ENCODE measurements at places on chromosomes 7 and 10. TPM values are rescaled to one million over a fixed set of nuclear protein-coding genes. Genes with fewer than 3 reads are reported as not detected.
A peak's percentile ranks its signal among the peaks of the same experiment; 100 is the strongest.

C10orf105 gene
- 0.48 TPM for total RNA-seq

- H3K27me3 ChIP-seq = no peaks in the 10 kb centered on the region
- peaks cover 43% of the 10 kb centered on the region for H3K4me1 ChIP-seq
- no peak overlapping the region for H3K4me3 ChIP-seq
- H3K27ac ChIP-seq = no peak overlapping the region
- no peaks in the 10 kb centered on the region for H3K36me3 ChIP-seq
Observed at GRCh38 chr7:31437250-31437865, 76.5 kb upstream of the ITPRID1 start.

GRCh38 chr10:127374901-127375300 lies 174.2 kb upstream of the NPS start:
- no peaks in the 10 kb centered on the region for H3K4me1 ChIP-seq
- no peak for DNase-seq
- no peaks in the 10 kb centered on the region for H3K27me3 ChIP-seq
- peaks cover 17% of the 10 kb centered on the region for H3K36me3 ChIP-seq

DNA sequence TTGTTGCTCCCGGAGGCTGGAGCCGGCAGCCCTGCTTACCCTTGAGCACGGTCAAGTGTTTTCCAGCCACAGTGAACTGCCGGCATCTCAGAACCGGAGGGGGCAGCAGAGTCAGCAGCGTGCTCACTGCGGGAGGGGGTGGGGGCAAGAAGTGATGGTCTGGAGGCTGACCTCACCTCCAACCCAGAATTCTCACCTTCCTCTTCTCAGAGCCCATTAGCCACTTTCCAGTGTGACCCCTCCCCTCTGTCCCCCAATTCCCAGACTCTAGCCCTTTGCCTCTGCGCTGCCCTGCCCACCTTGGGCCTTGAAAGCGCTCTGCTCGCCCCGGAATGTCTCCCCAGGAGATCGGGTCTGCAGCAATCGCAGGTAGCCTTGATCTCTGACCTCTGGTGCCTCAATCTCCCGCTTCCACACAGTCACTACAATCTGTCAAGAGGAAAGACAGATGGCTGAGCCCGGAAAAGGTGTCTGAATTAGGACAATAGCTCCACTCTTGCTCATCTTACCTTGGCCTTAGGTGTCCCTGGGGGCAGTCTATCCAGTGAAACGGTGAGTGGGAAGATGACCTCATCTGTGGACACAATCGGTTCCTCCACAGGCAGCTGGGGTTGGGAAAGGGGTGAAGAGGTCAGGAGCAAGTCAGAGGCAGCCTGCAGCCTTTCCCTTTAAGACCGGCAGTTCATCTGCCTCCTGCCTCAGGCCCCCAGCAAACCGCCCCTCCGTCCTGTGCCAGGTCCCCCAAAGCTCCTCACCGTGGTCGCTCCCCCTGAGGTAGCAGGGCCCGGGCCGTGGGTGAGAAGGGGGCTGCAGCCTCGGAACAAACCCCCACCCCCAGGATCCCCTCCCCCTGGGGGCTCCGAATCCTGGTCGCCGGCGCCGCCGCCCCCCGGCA lies 942 bp downstream of the TRAPPC14 start:
- no peak for DNase-seq
- peak overlapping the region; percentile 87 for H3K27ac ChIP-seq
- no peaks in the 10 kb centered on the region for H3K27me3 ChIP-seq
- peak overlapping the region; percentile 75 for H3K4me3 ChIP-seq

DNA sequence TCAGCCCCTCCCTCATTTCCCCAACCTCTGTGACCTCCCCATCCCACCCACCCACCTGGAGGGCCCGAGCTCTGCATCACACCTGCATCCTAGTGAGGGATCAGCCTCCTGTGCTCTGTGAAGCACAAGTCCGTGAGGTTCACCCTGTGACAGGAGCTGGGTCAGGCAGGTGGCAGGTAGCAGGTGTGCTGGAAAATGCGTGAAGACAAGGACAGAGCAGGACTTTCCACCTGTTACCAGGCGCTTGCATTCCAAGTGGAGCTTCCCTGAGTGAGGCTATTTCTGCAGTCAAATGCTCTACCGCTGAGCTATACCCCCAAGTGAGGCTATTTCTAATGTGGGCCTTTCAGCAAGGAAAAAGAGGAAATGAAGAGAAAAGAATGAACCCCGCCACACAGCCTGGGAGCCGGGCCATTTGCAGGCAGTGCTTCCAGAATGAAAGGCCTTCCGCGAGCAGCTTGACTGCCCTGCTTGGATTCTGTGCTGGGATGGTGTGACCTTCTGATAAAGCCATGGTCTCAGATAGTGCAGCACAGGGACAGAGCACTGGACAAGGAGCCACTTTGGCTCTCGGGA lies 13.3 kb upstream of the CPXM2 start:
- peaks cover 5% of the 10 kb centered on the region for H3K27me3 ChIP-seq
- no peak overlapping the region for H3K4me3 ChIP-seq
- H3K27ac ChIP-seq = no peak overlapping the region
- peaks cover 8% of the 10 kb centered on the region for H3K36me3 ChIP-seq

GRCh38 chr7:42869131-42870020 lies 42.5 kb downstream of the C7orf25 start:
- DNase-seq = no peak
- peaks cover 75% of the 10 kb centered on the region for H3K36me3 ChIP-seq
- peak overlapping the region; percentile 24 for H3K4me3 ChIP-seq
- H3K4me1 ChIP-seq = peaks cover 48% of the 10 kb centered on the region

DNA sequence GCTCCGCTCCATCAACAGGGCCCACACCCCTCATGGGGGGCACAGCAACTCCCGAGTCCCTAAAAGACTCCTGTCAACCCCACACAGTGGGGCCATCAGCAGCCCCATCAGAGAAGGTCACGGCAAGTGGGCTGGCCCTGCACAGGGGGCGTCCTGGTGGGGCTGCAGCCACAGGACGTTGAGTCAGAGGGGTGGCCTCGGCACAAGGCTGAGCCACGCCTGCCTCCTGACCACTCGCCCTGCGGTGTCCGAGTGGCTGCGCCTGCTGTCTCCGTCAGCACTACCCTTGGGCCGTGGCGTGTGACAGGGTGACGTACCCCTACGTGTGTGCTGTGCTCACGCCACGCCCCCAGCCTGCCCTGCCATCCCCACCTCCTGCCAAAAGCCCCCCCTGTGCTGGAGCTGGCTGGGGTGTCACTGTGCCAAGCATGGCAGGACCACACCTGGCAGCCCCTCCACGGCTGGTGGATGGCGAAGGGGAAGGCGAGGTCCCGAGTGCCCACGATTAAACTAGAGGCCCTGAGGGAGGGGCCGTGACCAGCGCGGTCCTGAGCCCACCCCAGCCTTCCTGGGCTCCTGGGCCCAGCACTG lies 26.0 kb upstream of the NKX6-2 start:
- no peak overlapping the region for H3K4me3 ChIP-seq
- no peaks in the 10 kb centered on the region for H3K4me1 ChIP-seq
- H3K27ac ChIP-seq = no peak overlapping the region
- DNase-seq = no peak
- no peaks in the 10 kb centered on the region for H3K27me3 ChIP-seq

DNA sequence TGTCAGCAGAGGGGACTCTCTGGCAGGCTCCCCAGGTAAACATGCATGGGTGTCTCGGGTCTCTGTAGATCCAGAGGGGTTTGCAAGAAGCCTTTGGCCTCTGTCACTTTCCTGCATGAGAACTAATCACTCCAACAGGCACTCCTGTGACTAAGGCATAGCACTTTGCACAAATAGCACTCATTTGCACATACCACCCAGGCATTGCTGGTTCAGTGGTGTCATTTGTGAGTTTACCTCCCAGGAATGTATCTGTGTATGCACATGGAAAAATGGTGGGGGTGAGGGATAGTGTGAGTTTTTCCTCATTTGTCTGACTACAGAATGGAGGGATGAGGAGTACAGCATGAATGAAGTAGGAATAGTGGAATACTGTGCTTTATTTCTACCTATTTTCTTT lies 39.5 kb downstream of the CNNM1 start:
- H3K27me3 ChIP-seq = no peaks in the 10 kb centered on the region
- no peak overlapping the region for H3K27ac ChIP-seq
- H3K4me3 ChIP-seq = no peak overlapping the region
- no peaks in the 10 kb centered on the region for H3K36me3 ChIP-seq
- peaks cover 2% of the 10 kb centered on the region for H3K4me1 ChIP-seq

Data from WTC11 (cell line).